ENCODE measurements at places on chromosomes 1 and 21.

GRCh38 chr1:39494671-39495410 lies 3.4 kb downstream of the BMP8A start:
- no peak for DNase-seq

DNA sequence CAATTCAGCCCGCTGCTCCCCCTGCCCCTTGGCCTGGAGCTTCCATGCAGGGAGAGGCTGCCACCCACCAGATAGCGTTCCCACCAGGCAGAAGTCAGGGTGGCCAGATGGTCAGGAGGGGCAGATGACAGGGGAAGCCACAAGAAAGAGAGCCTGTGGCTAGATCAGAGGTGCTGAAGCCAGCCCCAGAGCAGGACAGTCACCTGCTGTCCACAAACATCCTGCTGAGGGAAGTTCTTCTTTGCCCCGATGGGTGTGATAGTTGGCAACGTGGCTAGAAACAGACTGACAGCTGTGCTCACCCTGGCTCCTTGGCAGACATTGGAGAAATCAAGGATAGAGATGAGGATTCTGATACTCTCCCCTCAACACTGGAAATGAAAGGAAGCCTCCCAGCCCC lies 27.2 kb upstream of the SRP9 start:
- no peak for DNase-seq

DNA sequence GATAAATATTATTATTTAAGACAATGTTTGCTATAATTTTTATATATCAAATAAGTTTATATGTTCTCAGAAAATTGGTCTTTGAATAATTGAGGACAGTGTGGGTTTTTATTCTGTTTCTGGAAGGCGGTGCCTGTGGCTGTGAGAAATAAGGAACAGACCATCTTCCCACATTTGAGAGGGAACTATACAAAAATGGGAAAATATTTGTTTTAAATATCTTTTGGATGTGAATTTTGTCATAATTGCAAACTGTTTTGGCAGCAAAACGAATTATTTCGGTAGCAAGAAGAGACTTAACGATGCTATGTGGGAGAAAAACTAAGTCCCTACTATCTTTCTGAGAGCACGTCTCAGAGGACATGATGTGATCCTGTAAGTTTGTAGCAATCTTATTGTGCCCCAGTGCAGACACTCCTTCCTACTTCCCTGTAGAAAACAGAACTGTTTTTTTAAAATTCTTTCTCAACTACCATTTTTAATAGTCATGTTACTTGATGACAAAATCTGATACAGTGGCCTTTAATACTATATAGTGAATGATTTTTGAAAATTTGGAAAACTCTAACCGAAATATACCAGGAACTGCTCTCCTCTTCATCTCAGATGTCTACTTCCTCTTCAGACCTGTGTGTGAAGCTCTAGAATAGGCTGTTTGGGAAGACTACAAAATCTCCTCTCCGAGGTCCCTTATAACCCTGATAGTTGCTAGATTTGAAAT lies 25.4 kb downstream of the PTPRC start:
- peak; percentile 62 for DNase-seq

DNA sequence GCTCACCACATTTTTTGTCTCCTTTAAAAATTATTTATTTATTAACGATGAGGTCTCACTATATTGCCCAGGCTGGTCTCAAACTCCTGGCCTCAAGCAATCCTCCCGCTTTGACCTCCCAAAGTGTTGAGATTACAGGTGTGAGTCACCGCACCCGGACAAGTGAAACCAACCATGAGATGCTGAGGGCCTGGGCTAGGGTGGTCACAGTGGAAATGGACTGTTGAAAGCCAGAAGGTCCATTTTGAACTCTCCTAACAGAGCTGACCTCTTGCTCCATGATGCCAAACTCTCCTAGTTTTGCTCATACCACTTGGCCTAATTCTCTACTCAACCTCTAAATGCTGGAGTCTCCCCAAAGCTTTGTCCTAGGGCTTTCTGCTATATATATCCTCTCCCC lies 109.1 kb downstream of the SLC45A1 start:
- no peak for DNase-seq

DNA sequence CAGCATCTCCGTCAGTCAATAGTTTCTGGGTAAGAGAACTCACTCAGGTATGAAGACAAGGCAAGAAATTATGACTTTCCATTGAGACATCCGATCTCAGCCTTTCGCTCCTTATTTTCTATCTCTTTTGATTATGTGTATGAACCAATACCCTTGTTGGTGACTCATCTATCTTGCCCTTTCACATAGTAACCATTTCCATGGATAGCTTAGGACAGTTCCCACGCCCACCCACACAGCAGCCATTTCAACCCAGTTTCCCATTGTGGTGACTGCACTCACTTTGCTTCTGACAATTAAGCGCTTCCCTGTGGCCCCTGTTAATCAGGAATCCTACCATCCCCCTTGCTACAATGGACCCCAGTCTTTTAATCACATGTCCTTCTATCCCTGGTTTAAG lies 210.6 kb upstream of the ADGRL2 start:
- no peak for DNase-seq

- DNase-seq, result no peak
Observed at GRCh38 chr1:25766721-25767436, 33.1 kb upstream of the SELENON start.

DNA sequence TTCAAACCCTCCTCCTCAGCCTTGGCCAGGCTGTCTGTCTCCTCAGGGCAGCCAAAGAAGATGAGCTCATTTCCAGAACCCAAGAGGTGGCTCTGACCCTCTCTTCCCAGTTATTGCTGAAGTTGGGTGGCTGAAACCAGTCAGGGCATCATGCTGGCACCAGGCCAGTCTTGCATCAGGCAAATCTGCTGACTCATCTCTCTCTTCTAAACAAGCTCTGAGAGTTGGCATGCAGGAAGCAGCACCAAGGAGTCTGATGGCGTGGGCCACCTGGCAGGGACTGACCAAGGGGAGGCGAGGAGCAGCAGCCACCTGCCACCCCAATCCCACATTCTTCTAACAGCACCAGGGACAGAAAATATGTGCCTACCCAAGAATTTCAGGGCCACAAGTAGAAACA lies 104.8 kb upstream of the ATP1A1 start:
- DNase-seq, result no peak

GRCh38 chr1:56106531-56107274 lies 472.7 kb downstream of the PLPP3 start:
- DNase-seq, result no peak

- no peak for DNase-seq
Observed at GRCh38 chr21:45011911-45012661, 62.3 kb upstream of the ADARB1 start.

- DNase-seq, result no peak
Observed at GRCh38 chr1:18505666-18506065, 24.9 kb downstream of the KLHDC7A start.

GRCh38 chr1:32501865-32502264 lies 37.0 kb downstream of the ZBTB8B start:
- no peak for DNase-seq

DNA sequence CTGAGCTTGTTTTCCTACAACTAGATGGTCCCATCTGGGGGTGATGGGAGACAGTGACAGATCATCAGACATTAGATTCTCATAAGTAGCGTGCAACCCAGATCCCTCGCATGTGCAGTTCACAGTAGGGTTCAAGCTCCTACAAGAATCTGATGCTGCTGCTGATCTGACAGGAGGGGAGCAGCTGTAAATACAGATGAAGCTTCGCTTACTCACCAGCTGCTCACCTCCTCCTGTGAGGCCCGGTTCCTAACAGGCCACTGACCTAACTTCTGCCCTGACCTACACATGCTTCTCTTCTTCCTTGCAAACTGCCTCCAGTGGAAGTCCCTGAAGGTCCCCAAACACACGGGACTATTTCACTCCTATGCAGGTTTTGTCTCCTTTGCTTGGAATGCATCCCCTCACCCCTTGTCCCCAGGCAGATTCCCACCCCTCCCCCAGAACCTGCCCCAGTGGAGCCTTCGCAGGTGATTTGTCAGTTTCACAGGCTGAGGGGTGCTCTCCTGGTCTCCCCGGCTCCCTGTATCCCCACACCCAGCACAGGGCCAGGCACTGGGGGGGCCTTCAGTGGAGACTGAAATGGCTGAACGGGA lies 5.7 kb upstream of the ZBTB48 start:
- no peak for DNase-seq

GRCh38 chr21:17197996-17198395 lies 314.8 kb upstream of the CXADR start:
- no peak for DNase-seq

- DNase-seq, result no peak
Observed at GRCh38 chr1:237901299-237901934, 10.7 kb upstream of the ZP4 start.

DNA sequence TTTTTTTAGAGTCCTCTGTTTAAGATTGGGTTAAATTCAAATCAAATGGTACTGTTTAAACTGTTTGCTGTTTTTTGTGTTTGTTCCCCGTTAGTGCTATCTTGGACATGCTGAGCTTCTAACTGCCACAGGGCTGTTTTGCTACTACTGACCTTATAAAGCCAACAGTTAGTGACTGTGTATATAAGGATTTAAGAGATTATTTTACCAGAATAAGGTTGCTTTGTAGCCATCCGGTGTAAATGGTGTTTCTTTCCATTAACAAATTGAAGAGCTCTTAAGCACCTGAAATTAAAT lies 37.0 kb downstream of the ZNF281 start:
- no peak for DNase-seq

DNA sequence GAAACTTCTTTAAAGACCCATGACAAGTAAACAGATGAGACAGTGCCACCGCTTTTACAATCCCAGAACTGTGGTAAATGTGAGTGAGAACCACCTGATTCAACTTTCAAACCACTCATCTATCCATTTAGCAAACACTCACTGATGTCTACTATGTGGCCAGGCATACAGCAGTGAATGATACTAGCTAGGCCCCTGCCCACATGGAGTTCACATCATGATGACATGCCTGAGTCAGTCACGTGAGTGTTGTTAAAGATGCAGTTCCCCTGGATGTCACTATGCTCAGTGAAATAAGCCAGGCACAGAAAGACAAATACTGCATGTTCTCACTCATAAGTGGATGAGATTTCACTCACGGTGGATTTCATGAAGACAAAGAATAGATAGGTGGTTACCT lies 28.4 kb downstream of the STX6 start:
- DNase-seq, result no peak

Data from SIG-M5 (cell line).